ENCODE measurements at places on chromosomes 2 and 18. TPM values are rescaled to one million over a fixed set of nuclear protein-coding genes. Genes with fewer than 3 reads are reported as not detected.

The PDE1A gene
- polyA plus RNA-seq = 18.5 TPM

The SKA1 gene
- 7.7 TPM for polyA plus RNA-seq

The KRTCAP3 gene
- 10.8 TPM for polyA plus RNA-seq

The IL1F10 gene
- not detected for polyA plus RNA-seq

- DNase-seq = no peak
Measured at GRCh38 chr18:13635046-13635445, 91.3 kb downstream of the FAM210A start.

- no peak for DNase-seq
Measured at GRCh38 chr2:23503682-23504081, 118.7 kb downstream of the KLHL29 start.

GRCh38 chr2:101815739-101816391 is 118.4 kb downstream of the MAP4K4 start:
- no peak for DNase-seq

DNA sequence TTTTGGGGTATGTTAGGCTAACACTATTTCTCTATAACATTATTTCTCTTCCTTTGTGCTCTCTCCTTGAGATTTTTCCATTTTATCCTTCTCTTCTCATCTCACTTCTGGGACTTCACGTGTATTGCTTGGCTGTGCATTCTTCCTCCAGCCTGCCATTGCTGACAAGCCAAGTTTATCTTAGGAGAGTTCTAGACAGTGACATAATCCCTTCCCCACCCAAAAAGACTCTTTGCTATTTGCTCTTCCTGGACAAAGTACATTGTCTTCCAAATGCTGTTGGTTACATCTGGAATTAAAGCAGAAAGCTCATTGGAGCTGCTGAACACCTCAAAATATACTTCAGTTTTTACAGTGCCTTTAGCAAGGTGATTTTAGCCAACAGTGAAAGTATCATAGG is 8.9 kb downstream of the TSPYL6 start:
- DNase-seq = no peak

Data from renal cortex interstitium (tissue), 15 donors.